Frontal cortex (tissue), 4 donors: ENCODE measurements at places on chromosomes 3 and 15.

DNA sequence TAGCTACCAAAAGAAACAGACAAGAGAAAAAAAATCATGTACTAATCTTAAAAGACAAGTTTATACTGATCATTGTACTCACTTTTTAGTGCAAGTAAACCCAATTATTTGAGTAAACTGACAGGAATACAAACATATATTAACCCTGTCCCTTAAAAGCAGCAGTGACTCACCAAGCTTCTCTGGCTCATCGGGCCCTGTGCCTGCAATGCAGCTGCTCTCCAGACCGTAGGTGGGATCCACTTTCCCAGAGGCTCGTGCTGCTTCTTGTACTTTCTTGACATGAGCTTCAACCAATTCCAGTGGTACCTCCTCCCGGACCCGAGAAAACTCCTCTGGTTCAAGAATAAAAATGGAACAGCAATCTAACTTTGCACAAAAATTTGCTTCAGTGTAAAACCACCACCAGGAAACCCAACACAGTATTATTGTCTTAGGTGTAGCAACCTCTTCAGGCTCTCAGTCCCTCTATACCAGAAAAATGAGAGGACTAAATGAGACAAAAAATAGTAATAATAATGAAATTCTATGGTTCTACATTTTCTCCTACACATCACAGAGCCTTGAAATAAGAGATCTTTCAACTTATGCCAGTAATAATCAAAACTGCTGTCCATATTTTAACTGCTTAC is 82.6 kb upstream of the CSPG5 start:
- peak; percentile 56 for DNase-seq

DNA sequence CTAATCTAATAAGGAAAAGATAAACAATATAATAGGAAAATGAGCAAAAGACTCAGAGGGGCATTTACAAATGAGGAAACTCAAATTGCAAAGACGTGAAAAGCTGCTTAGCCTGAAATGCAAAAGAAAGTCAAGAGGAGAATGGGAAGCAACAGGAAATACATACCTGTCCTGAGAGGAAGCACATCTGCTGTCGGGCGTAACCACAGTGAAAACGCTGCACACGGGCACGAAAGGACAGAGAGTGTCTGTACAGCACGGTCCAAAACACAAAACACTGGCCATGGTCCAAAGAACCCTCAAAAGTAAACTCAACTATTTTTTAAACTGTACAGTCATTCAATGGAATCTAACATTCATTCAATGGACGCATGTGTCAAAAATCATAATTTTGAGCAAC is 100.6 kb downstream of the CHSY1 start:
- no peak for DNase-seq

GRCh38 chr15:78708713-78709260 is 67.8 kb upstream of the CHRNB4 start:
- DNase-seq, result no peak

DNA sequence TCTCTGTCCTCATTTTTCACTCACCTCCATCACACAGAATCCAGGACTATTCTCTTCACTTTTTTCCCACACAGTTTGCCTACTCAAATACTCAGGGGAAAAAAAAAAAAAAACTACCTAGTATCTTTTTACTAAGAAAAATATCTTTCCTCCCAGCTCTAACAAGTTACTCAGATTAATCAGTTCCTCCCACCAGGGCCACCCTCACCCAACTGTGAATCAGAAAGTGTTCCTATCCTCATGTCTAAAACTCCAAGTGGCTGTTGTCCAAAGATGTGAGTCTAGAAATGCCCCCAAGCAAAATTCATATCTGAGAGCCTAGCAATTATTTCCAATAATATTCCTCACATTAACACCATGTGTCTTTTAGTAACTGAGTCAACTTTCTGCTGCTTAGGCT is 268.0 kb downstream of the ERC2 start:
- DNase-seq, result no peak

DNA sequence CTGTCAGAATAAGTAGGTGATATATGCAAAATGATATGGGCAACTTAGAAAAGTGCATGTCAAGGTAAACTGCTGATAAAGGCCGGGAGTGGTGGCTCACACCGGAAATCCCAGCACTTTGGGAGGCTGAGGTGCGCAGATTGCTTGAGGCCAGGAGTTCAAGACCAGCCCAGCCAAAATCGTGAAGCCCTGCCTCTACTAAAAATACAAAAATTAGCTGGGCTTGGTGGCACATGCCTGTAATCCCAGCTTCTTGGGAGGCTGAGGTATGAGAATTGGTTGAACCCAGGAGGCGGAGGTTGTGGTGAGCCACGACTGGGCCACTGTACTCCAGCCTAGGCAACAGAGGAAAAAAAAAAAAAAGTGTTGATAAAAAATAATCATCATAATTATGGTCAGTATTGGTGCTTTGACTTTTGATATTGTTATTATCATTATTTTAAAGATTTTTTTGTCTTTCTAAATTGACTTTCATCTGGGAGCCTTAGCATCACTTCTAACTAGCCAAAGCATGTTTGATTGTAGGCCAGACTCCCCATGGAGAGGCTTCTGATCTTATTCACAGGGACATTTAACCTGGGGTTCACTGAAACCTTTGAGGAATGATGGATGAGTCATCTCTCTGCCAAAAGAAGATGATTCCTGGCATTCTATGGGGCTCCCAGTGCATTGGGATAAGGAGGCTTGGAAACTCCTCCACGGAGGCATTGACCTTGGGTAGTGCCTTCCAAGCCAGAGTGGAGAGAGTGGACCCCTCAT is 5.6 kb downstream of the ZBTB38 start:
- no peak for DNase-seq

- no peak for DNase-seq
Measured at GRCh38 chr15:65337436-65338070, 33.1 kb downstream of the RNU5B-1 start.

- no peak for DNase-seq
Measured at GRCh38 chr15:60373327-60373726, 24.5 kb downstream of the ANXA2 start.

DNA sequence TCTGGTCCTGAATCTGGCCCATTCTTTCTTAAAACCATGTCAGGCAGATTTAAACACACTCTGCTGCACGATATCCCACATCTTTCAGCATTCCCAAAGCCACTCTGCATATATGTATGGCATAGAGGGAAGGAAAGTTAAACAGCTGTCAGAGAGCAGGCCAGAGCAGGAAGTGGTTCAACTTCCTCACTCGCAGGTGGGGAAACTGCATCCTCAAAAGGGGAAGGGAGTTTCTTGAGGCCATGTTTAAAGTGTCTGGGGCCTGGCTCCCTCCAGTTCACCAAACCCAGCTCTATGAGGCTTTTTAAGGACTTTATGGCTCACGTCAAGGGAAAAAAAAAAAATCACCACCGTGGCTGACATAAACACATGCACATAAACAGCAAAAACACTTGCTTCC is 123.1 kb downstream of the OPA1 start:
- no peak for DNase-seq

- no peak for DNase-seq
Measured at GRCh38 chr3:123521179-123521969, 63.5 kb downstream of the HACD2 start.

DNA sequence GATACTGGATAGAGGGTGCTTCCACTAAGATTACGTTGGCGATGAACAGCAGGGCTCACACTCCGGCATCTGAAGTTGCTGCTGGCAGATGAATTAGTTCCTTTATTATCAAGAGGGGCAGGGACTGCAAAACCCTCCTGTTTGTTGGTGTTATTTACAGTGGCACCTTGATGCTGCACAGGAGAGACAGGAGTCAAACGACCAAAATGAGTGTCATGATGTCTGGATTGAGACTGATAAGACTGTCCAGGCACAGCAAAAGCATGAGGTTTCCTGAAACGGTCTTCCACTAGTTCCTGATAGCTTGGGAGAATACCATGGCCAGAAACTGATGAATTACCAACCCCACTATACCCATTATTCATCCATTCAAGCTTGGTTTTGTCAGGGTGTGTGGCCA is 100.8 kb upstream of the NEDD4 start:
- DNase-seq, result no peak
